ENCODE measurements at places on chromosomes 3 and 15.

DNA sequence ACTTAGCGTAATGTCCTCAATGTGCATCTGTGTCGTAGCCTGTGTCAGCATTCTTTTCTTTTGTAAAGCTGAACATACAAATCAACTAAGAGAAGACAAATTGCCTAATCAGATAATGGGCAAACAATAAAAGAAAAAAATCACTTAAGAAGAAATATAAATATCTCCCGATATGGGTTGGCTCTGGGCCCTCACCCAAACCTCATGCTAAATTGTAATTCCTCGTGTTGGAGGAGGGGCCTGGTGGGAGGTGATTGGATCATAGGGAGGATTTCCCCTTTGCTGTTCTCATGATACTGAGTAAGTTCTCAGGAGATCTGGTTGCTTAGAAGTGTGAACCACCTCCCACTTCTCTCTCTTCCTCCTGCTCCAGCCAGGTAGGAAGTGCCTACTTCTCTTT, 285.0 kb upstream of the LYSMD4 start:
- no peak for DNase-seq

DNA sequence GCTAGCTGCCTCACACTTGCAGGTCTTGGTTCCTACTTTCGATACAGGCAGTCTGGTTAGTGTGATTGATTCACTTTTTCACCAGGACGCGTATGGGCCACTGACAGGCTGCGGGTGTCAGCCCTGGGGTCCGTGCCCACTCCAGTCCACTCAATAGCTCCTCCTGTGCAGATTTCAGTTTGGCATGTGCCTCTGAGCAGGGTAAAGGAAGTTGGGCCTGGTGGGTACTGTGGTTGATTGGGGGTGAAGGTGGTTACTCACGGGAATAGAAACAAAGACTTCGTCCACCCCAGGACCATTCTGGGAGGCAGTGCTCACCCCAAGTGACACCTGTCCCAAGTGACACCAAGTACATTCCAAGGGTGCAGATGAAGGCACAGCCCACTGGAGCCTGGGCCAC, 62.3 kb downstream of the EPHB1 start:
- no peak for DNase-seq

- DNase-seq, result no peak
Observed at GRCh38 chr3:127392156-127392490, 104.3 kb upstream of the PRR20G start.

DNA sequence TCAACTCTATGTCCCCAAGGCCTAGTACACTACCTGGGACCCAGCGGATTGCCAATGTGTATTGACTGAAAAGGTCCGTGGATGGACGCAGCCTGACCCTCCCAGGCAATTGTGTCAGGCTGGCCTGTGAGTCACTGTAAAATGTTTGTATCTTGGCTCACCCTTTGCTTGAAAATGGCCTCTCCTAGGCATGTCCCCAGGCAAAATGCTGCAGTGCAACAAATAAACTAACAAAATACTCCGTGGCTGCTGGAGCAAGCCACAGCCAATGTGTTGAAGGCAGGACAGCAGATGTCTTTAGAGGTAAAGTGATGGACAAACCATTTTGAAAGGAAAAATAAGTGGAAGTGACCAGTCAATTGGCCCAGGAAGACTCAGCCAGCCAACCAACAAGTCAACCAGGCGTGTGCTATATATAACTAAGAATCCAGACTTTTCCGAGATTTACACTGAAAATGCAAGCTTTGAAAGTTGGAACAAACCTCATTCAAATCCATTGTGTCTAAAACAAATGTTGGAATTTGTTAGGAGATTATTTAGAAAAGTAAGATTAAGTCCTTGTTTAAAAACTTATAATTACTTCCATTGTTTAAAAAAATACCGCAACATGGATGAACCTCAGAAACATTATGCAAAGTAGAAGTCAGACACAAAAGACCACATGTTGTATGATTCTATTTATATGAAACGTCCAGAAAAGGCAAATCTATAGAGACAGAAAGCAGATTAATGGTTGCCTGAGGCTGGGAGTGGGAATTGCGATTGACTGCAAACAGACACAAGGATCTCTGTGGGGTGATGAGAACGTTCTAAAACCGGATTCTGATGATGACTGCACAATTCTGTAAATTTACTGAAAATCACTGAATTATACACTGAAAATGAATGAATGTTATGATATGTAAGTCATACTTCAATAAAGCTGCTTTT, 191.2 kb downstream of the TLE3 start:
- DNase-seq, result no peak

- no peak for DNase-seq
Observed at GRCh38 chr3:46124216-46125177, 83.6 kb downstream of the CCR1 start.

GRCh38 chr3:3102751-3103150, 7.4 kb downstream of the IL5RA start:
- DNase-seq, result no peak

DNA sequence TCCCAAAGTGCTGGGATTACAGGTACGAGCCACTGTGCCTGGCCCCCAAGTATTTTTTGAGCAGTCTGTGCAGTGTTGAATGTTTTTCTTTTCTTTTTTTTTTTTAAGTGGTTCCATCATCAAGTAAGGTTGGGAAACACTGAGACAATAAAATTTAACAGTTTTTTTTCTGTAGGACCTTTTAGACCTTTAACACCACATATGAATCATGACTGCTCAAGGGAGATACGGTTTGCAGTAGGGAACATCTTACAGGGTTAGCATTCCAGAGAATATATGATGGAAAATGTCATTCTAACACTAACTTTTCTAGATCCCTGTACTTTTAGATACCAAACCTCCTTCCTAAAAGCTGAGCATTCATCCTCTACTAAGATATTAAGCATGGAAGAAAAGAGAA, 41.7 kb downstream of the SNX4 start:
- DNase-seq, result no peak

DNA sequence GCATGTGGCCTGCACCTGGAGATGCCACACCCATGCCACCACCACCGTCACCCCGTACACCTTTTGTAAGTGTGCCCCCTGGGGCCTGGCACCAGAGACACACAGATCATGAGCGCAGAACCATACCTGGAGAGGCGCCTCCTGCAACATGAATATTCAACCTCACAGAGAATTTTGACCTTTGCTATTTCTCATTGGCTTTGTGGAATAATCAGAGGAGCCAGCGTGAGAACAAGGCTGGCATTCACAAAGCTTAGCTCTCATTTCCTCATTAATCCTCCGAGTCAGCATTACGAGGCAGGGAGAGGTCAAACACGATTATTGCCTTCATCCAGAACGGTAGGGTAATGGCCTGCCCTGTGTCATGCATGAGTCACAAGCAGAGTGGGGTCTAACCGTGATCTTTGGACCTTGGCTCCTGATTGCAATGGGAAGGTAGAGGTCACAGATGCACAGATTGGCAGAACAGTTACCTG, 73.0 kb upstream of the POMGNT2 start:
- DNase-seq, result no peak

DNA sequence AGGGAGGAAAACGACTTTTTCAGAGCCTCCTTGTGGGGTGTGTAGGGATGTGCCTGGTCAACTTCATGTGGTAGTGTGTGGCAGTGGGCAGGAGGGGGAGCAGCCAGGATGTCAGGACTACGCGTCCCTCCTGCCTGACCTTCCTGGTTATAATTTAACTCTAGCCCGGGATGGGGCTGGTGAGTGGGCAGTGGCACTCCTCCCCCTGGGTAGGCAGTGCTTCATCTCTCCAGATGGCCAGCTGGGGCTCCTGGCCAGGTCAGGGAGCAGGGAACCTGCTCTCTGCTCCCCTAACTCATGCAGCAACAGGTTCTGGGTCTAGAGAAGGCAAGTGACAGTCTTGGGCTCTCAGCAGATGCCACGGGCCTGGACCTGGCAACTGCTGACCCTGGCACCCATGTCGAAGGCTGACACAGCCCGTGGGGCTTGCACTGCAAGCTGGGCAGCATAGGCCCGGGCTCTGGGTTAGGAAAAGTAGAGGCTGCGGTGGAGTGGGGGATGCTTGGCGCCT, 2.6 kb downstream of the ITIH4 start:
- no peak for DNase-seq

DNA sequence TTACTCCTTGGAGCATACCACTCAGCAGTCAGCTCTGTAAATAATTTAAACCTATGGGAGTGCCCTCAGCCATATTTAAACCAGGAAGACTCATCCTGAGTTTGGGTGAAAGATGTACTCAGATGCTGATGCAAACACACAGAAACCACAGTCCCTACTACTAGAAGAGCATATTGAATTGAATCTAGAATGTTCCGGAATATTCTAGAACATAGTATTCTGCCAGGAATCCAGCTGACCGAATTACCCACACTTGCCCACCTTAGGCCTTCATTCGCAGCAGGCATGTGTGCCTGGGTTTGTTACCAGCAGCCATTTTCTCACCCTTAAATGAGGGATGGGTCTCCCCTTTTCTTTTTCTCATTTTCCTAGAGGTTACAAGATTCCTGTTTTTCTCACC, 202.4 kb upstream of the ICE2 start:
- no peak for DNase-seq

DNA sequence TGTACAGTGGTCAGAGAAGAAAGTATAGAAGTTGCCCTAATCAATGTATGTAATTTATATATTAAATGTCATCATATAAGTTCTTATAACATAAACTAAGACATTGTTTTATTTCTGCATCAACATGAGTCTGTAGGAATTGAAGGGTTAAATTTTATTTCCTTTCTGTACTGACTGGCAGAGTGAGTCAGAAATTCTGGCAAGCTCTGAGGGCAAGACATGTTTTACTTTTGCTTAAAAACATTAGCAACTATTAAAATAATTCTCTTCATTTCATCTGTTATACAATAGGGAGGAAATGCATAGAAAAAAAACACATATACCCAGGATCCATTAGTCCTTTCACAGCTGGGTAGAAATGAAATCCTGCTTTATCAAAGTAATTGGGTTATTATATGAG, 171.4 kb upstream of the ALCAM start:
- DNase-seq, result no peak

DNA sequence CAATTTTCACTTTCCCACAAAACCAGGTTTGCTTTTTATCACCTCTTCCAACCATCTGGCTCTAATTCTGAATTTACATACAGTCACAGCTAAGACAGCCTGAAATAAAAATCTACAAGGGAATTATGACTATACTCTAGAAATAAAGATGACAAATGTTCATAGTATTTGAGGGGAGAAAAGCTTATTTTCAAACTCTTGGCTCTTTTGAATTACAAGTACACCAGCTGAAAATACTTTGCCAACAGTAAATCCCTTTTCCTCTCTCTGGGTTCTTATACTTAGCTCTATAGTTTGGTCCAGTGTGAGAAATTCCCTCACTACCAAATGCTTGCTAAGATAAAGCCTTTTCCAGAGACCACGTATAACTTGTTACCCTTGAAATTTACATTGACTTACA, 1037.9 kb downstream of the ROBO1 start:
- no peak for DNase-seq

DNA sequence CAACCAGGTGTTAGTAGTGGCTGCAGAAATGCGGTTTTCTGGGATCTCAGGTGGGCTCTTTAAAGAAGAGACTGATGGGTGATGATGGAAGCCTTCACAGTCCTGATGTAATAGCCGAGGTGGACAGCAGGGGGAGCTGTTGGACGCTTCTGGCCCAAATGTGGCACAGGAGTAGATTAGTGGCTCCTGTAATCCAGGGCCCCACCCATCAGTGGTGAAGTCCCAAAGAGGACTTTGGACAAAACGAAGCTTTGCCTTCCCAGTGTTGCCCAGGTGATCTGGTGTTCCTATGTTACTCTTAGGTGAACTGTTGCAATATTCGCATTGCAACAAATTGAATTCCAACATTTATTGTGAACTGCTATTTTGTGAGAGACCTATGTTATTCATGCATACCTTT, 31.8 kb upstream of the MYZAP start:
- no peak for DNase-seq

DNA sequence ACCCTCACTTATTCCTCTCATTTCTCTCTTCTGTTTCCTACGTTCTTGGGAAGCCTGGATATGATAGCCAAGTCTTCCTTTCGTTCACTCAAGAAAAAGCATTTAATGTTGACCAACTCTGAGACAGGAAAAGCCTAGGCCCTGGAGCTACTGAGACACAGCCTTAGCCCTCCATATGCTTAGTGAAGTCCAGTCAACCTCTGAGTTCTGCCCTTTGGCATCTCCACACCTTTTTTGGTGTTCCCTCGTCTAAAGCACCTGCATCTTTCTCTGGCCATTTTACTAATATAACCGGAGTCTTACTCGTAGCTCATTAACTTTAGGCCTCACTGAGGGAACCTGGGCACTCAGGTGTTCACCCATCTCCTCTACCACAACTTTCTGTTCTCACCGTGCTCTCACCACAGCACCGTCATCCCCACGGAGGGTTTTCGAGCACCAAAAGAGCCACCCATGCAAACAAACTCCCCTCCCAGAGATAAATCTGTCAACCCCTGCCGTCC, 632 bp downstream of the MTHFS start:
- DNase-seq, result no peak

- no peak for DNase-seq
Observed at GRCh38 chr15:98787936-98788757, 139.8 kb downstream of the IGF1R start.

DNA sequence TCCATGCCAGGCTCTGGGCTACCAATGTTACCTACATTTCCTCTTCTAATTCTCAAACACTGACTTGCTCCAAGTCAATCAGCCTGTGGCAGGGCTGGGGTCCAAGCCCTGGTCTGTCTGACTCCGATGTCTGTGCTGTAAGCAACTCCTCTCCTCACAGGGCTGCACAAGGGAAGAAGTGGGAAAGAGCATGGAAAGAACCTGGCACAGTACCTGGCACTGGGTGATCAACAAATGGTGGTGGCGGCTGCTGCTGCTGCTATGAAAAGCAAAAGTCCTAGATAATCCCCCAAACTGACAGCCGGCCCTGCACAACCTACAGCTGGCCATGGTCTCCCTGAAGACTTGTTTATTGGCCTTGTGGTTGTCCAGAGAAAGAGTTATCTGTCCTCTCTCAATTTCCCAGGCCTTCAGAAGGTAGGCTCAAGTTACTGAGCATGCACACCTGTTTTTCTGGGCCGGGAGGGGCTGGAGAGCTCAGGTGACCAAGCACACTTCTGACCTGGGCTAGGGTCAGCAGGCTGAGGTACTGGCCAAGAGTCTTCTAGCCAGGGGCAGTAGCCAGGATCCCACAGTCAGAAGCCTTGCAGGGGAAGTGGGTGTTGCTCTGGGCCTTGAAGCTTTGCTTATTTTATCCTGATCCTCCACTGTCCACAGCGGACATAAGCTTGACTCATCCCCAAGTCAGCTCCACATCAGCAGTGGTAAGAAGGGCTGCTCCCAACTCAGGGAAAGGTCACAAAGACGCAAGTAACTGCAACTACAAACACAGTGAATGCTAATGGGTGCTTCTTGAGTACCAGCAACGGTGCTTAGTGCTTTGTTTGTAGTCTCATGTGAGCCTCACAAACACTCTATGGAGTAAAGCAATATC, 35.3 kb upstream of the KY start:
- DNase-seq, result no peak

- peak; percentile 54 for DNase-seq
Observed at GRCh38 chr3:45915518-45916231, 27.6 kb upstream of the CXCR6 start.

- no peak for DNase-seq
Observed at GRCh38 chr15:85792102-85792731, 2.5 kb downstream of the KLHL25 start.

Measured in activated CD8-positive, alpha-beta memory T cell treated with anti-CD3 and anti-CD28 coated beads for 1 hour (primary cell).